ENCODE measurements at places on chromosomes 5 and 9.

DNA sequence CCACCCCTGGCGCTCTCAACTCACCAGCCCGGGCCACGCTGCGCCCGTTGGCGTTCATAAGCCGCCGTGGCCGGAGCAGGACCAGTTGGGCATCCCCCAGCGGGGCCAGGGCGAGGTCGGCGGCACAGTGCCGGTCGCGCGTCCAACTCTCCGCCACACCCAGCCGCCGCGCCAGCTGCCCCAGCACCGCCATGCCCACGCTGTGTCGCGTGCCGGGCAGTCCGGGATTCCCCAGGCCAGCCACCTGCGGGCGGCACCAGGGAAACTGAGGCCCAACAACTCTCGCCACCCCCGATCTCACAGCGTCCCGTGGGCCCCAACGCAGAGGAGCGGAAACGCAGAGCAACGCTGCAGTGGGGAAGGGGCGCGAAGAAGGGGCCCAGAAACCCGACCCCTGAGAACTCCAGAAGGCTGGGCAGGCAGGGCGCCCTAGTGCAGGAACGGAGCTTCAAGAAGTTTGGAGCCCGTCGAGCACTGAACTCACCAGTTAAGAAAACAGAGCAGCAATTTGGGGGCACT, 453 bp downstream of the PTRH1 start:
- DNase-seq: no peak

DNA sequence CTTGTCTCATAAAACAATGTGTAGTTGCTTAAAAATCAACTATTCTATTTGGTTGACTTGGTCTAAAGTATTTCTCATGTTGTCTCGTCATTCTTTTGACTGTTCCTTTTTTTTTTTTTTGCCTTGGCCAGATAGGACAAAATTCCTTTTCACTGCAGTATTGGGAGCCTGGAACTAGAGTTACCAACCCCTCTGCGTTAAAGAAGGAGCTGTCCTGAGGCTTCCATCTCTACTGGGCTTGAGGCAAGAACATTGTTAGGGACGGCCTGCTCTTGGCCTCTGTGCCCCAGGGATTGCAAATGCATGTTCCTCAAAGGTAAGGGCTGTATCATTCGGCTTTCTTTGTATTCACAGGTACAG, 1.4 kb upstream of the NPR2 start:
- DNase-seq: no peak

- DNase-seq: no peak
These were observed 42.3 kb downstream of the LHFPL2 start for GRCh38 chr5:78606241-78606640.

DNA sequence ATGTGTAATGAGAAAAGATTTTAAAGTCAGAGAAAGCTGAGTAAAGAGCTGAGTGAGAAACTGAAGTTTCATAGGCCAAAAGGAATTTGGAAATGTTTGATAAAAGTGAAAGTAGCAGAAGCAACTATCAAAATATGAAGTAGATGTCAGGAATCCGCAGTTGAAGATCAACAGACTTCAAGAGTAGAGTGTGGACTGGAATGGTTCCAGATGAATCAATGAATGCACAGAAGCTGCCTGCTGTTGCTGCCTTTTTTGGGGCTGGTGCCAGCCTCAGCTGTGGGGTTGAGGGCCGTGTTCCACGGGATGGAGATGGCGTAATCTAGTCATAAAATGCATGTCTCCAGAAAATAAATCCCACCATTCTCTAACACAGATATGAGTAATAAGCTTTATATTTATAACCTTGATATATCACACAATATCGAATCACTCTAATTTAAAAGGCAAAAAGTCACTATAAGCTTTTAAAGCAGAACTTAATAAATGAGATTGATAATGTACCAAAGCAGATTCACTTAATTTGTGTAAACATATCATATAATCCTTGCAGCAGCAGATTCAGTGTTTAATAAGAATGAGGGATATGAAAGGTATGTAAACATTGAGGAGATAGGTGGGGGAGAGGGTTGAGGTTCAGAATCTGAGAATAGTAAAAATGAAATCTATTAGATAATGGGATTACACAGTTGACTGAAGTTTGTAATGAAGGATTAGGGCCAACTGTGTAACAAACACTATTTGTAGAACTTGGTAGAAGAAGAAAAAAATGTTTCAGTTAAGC, 652.3 kb upstream of the FTMT start:
- DNase-seq: no peak

GRCh38 chr9:91037511-91038482, 236.2 kb downstream of the SYK start:
- DNase-seq: no peak

DNA sequence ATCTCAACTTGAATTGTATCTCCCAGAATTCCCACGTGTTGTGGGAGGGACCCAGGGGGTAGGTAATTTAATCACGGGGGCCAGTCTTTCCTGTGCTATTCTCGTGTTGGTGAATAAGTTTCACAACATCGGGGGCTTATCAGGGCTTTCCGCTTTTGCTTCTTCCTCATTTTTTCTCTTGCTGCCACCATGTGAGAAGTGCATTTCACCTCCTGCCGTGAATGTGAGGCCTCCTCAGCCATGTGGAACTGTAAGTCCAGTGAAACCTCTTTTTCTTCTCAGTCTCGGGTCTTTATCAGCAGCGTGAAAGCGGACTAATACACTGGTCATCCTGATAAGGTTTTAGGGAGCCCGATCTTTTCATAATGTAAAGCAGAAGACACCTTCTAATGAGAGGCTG, 687.0 kb upstream of the FTMT start:
- DNase-seq: no peak

DNA sequence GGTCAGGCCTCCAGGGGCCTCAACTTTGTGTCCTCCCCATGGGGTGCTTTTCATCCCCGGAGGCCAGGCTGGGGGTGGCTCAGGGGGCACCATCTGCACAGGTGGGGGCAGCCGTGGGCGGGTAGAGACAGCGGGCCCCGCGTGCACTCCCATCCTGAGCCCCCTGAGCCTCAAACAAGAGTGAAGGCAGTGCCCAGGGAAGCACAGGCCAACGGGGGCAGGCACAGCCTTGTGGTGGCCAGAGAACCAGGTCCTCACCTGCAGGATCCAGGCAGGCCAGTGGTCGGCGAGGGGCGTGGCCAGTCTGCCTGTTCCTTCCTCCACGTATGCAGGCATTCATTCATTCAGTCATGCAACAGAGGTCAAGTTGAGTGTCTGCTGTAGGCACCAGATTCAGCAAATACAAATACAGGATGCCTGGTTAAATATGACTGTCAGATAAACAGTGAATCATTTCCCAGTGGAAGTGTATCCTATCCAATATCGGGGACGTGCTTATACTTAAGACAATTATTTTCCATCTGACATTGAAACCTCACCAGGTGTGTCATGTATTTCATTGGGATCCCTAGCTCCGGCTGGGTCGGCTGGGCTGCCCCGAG, 22.3 kb downstream of the KCNT1 start:
- DNase-seq: no peak

DNA sequence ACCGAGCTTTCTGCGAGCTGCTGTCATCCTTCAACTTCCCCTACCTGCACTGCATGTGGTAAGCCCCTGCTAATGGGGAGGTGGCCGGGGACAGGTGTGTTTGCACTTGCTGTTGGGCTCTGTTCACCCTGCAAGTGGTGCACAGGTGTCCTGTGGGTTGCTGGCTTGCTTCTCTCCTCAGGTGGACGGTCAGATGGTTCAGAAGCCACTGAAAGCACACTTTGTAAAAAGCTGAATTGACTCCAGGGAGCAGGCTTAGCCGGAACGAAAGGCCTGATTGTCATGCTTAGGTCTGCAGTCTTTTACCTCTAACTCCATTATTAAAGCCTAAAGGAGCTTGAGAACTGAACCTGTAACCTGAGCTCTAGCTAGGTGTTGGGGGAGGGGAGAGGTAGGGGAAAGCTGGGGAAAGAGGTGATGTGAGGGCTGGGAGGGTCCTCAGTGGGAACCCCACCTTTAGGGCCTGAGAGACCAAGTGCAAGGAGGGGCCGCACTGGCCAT, 37.6 kb downstream of the ACER2 start:
- DNase-seq: no peak

DNA sequence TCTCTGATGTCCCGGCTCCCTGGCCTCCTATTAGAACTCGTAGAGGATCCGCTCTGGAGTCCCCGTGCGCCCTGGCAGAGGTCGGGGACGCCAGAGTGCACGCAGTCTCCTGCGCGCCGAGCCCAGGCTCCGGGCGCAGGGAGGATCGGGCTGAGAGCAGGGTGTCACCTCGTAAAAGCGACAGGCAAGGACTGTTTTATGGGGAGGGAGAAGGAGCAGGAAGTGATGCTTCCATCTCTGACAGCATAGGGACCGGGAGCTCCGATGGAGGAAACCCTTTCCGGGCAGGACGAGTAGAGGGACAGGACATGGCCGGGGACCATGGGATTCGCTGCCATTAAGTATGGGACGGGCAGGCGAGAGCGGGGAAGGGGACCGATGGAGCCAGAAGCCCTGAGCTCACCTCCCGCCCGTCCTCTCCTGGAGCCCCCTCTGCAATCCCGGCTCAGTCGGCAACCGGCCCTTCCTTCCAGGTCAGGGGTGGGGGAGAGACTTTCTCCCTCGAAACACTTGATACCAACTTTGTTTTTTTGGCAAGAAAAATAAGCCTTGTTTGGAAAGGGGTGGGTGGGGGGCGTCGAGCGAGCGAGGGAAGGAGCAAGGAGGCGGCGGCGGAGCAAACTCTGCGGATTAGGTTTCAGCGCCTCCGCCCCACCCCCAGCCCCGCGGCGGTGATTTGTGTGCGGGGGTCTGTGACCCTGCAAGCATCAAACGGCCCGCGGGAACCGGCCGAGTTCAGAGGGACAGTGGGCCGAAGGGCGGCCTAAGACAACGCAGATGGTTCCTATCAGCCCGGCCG, 12.6 kb downstream of the LMX1B start:
- no peak for DNase-seq

- no peak for DNase-seq
These were observed 137.8 kb downstream of the SEMA6A start for GRCh38 chr5:116436674-116437350.

DNA sequence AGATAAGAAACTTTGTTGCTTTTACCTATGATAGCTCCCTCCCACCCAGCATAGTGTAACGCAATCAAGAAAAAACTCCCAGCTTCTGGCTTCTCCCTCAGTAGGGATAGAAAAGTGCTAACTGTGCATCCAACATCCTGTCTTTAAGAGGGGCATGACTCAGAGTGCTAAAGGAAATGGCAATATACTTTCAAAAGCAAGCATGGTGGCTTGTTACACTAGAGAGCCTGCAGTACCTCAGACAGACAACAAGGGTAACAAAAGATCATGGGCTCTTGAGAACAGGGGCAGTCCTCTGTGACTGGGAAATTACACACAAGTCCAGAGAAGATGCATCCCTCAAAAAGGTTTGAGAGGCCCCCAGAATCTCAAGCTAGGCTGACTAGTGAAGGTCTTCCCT, 37.8 kb downstream of the PRELID2 start:
- DNase-seq: no peak

Measured in stimulated activated CD8-positive, alpha-beta memory T cell treated with anti-CD3 and anti-CD28 coated beads, Interleukin-15, amount 100 ng/mL, for 24 hours (primary cell).